ENCODE measurements at places on chromosomes 6 and 20. TPM values are rescaled to one million over a fixed set of nuclear protein-coding genes. Genes with fewer than 3 reads are reported as not detected.

- DNase-seq, result peak; percentile 89
Measured at GRCh38 chr6:108737594-108738546, 110.4 kb upstream of the ARMC2 start.

Gene HLA-DRB1
- not detected for total RNA-seq

GRCh38 chr6:148342350-148343046 lies at the start of gene SASH1:
TSS of gene SASH1 (plus strand) at chr6:148342838. CDS start at chr6:148343068, 230 bp downstream.
- DNase-seq, result peak; percentile 61

Gene GNL1
- total RNA-seq, result 27.3 TPM

- no peak for DNase-seq
Measured at GRCh38 chr6:6723361-6723760, 134.8 kb downstream of the LY86 start.

DNA sequence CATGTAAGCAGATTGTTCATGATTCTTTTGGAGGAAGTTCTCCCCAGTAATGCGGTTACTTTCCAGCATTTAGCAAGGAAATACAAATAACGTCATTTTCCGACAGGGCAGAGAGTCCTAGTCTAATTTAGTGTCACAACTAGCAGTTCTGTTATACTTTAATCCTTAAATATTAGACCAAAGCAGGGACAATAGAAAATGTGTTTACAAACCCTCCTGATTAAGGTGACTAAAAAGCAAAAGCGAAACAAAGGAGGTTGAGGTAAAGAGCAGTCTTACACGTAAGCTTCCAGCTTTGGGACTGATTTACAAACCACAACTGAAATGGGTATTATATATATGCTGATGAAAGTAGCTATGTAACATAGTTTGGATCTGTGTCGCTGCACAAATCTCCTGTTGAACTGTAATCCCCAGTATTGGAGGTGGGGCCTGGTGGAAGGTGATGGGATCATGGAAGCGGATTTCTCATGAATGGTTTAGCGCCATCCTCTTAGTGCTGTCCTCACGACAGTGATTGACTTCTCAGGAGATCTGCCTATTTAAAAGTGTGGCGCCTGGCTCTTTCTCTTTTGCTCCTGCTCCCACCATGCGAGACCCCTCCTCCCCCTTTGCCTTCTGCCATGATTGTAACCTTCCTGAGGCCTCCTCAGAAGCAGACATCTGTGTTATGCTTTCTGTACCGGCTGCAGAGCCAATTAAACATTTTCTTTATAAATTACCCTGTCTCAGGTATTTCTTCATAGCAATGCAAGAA lies 81.9 kb downstream of the PLCB1 start:
- no peak for DNase-seq

DNA sequence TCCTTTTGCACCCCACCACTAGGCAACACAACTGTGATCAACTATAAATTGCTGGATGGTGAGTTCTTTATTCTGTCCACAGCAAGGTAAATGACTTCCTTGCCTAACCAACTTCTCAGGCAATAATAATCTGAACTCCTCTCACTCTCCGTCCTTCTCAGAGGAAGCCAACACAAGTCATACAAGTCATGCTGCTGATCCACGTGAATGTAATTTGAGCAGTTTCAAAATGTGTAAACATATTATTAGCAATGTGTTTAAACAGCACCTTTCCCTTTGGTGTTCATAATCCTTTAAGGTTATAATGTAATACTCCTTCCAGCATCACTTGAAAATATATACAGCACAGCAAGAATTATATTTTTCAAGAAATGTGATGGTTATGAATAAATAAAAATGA lies 127.9 kb downstream of the QRSL1 start:
- no peak for DNase-seq

Gene RRAGD
- 1.1 TPM for total RNA-seq

GRCh38 chr6:81130969-81131368 lies 621.5 kb downstream of the TENT5A start:
- no peak for DNase-seq

GRCh38 chr20:32355417-32355841 lies 2.7 kb upstream of the ASXL1 start:
- no peak for DNase-seq

DNA sequence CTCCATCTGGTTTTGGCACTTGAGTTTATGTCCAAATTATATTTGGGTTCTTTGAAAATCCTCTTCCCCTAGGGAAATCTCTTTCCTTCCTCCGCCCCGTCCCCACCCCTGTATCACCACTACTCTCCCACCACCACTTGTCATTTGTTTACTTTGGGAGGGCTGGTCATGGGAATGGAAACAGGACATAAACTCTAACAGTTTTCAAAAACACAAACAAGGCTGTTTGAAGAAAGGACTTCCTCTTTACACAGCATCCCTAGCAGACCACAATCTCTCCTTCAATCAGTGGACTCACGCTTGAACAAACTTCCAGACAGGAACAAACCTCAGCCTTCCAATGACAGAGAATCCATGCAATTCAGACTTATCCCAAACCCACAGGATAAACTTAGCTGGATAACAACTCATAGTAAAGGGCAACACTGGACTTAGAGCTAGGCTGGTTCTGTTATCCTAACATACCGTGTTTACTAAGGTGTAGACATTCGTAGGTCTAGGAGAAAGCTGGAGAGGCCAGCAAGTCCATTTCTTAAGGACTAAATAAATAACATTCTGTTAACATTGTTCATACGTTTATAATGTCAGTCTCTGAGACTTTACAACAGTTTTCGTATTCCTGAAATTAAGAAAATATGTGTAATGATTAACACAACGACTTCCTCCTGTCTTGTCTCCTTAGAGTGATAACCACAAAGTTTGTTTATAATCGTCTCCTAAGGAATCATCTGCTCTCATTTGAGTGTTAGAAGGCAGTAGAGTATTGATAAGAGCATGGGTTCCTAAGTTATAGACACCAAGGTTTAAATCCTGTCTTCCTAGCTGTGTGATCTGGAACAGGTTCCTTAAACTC lies 44.1 kb upstream of the CTAGE9 start:
- no peak for DNase-seq

DNA sequence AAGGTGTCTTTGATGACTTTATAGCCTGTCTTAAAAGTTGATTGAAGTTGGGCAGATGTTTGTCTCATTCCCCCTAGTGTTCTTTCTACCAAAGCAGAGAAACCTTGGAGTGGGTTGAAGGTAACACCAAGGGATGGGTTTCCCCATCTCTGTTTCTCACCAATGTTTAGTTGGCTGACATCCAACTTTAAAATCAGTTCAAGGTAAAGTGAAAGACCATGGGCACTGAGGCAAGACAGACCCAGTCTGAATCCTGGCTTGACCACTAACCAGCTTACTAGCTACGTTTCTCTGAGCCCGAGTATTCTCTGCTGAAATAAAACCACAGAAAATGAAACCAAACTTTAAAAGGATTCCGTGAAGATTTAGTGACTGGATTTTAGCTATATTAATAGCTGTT lies 258.9 kb downstream of the KIF16B start:
- DNase-seq, result no peak

Gene LAMP5
- 3.3 TPM for total RNA-seq

- DNase-seq, result no peak
Measured at GRCh38 chr6:3908961-3909360, 59.8 kb downstream of the FAM50B start.

Gene SFTA2
- total RNA-seq, result not detected

DNA sequence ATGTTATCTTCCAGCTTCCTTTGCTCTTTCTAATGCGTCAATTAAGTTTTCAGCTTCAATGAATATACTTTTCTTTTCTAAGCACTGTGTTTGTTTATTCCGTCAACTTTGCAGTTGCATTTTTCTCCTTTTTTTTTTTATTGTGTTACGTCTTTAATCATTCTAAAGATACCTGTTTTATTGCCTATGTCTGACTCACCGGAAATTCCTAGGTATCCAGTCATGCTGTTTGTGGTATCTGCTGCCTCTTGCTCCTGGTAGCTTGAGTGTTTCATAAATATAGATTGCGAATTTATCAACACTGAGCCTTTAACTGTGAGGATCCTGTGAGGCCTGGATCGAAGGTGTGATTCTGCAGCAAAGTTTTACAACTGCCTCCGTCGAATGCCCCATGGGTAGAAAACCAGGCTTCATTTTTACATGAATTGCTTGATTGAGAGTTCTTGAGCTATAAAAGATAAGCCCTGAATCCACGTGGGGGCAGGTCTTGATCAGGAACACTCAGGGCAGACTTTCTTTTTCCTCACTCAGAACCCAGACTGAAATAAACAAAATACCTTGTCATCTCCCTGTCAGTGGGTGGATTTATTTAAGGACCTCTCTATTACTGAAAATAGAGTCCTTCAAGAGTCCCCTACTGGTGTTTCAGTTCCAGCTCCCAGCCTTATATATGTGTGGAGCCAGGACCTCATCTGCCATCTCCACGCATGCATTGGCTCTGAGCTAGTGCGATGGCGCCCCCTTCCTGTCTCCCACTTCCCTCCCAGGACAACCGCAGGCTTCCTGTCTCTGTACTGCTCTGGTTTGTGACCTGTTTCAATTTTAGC lies 60.1 kb upstream of the LRRC1 start:
- DNase-seq, result peak; percentile 4

DNA sequence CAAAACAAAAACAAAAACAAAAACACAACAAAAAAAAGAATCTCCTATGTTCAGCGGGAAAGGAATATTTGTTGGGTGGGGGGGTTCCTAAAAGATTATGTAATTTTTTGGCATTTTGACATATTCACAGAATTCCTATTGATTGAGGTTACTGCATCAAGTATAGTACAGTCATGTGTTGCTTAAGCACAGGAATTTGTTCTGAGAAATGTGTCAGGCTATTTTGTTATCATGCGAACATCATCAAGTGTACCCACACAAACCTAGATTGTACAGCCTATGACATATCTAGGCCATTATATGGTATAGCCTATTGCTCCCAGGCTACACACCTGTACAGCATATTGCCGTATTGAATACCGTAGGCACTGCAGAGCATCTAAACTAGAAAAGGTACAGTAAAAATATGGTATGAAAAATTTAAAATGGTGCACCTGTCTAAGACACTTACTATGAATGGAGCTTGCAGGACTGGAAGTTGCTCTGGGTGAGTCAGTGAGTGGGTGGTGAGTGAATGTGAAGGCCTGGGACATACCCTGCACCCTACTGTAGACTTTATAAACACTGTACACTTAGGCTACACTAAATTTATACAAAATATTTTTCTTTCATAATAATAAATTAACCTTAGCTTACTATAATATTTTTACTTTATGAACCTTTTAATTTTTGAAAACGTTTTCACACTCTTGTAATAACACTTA lies 110.6 kb downstream of the CDKAL1 start:
- peak; percentile 11 for DNase-seq

Gene GPR63
- 0.10 TPM for total RNA-seq

Gene RAET1L
- total RNA-seq, result 1.4 TPM

Gene EPM2A
- total RNA-seq, result 8.5 TPM
